ENCODE measurements at places on chromosomes 2 and 18.

GRCh38 chr18:2914185-2914880, 67.5 kb downstream of the EMILIN2 start:
- DNase-seq, result no peak

DNA sequence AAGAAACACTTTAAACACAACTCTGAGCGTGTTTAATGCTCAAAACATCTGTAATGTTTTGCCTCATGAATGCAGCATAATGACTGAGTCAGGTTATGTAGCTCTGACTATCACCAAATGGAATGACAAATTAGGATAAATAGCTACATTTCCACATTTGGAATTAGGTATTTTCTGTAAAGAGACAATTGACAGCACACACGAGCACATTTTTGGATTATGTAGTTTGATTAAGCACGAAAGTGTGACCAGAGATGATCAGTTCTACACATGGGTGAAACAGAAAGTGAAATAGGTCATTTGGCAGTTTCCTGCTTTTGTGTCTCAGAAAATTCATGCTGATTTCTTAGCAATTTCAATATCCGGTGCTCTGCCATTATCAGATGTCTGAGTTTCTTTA, 29.0 kb downstream of the LPIN1 start:
- peak; percentile 66 for DNase-seq

GRCh38 chr2:138236142-138236541, 265.4 kb upstream of the SPOPL start:
- no peak for DNase-seq

- DNase-seq, result no peak
Measured at GRCh38 chr2:109255654-109256053, 126.6 kb downstream of the SH3RF3 start.
